ENCODE measurements at places on chromosomes 13 and 19. TPM values are rescaled to one million over a fixed set of nuclear protein-coding genes. Genes with fewer than 3 reads are reported as not detected.
A peak's percentile ranks its signal among the peaks of the same experiment; 100 is the strongest.

The MLLT1 gene
- 16.3 TPM for total RNA-seq

The PSG1 gene
- not detected for total RNA-seq

The GSX1 gene
- not detected for total RNA-seq

The OSCAR gene
- not detected for total RNA-seq

The GPR183 gene
- 3.6 TPM for total RNA-seq

The FAAP24 gene
- total RNA-seq: not detected

The CD22 gene
- 3.0 TPM for total RNA-seq

The MATK gene
- 0.78 TPM for total RNA-seq

The ACP7 gene
- not detected for total RNA-seq

The SSC5D gene
- 2.6 TPM for total RNA-seq

The SPRED3 gene
- 0.52 TPM for total RNA-seq

The ZNF98 gene
- total RNA-seq: 30.0 TPM

The SIGLECL1 gene
- total RNA-seq: not detected

- no peaks in the 10 kb centered on the region for H3K4me1 ChIP-seq
- DNase-seq: no peak
- H3K27me3 ChIP-seq: no peaks in the 10 kb centered on the region
These were observed 229.4 kb downstream of the ITGBL1 start for GRCh38 chr13:101681834-101682233.

GRCh38 chr19:29400917-29401711 lies 124.7 kb upstream of the VSTM2B start:
- no peak for DNase-seq
- H3K4me3 ChIP-seq: no peak overlapping the region
- no peaks in the 10 kb centered on the region for H3K36me3 ChIP-seq
- H3K27ac ChIP-seq: no peak overlapping the region
- no peaks in the 10 kb centered on the region for H3K4me1 ChIP-seq
- H3K27me3 ChIP-seq: no peaks in the 10 kb centered on the region

DNA sequence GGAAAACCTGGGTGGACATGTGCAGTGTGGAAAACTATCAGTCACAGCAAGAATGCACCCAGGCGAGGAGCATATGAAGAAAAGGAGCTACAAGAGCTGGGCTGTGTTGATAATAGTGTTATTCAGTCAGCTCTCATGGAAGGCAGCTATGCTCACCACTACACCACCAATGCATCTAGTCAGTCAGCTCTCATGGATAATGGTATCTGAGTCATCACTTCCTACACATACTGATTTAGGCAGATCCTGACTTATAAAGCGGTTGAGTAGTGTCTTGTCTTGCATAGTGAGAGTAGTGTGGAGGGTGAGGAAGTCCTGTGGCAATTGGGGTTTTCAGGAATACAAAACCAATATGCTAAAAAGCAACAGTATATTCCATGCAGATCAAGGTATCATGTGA lies 9.1 kb upstream of the ZNF160 start:
- H3K27ac ChIP-seq: no peak overlapping the region
- no peaks in the 10 kb centered on the region for H3K36me3 ChIP-seq
- no peaks in the 10 kb centered on the region for H3K4me1 ChIP-seq
- DNase-seq: no peak
- H3K27me3 ChIP-seq: no peaks in the 10 kb centered on the region

DNA sequence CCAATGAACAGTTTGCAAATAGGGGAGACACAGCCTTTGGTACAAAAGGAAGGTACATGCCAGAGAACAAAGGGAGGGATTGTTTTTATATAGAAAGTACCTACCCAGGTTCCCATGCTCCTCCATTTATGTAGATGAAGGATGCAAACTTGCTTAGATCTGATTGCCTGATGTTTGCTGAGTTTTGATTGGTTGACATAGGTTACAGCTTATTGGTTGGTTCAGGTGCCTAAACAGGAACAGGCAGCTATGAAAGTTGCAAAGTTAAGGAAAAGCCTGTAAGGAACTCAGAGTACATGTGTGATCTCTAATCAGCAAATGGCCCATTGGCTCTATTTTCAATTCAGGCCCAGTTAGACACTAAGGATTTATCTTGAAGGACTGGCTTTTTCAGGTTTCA lies 6.5 kb upstream of the NAA16 start:
- no peak overlapping the region for H3K27ac ChIP-seq
- no peaks in the 10 kb centered on the region for H3K36me3 ChIP-seq
- no peak overlapping the region for H3K4me3 ChIP-seq
- no peak for DNase-seq
- peaks cover 27% of the 10 kb centered on the region for H3K4me1 ChIP-seq
- H3K27me3 ChIP-seq: no peaks in the 10 kb centered on the region

- H3K4me3 ChIP-seq: peak within 1 kb of the TSS; percentile 43
- H3K36me3 ChIP-seq: no peaks in the 10 kb centered on the region
- peak; percentile 94 for DNase-seq
- H3K27me3 ChIP-seq: no peaks in the 10 kb centered on the region
- H3K27ac ChIP-seq: peak within 1 kb of the TSS; percentile 63
These were observed at the start of gene ZNF112 for GRCh38 chr19:44356383-44357111. Gene ZNF112, minus strand, starts transcription at chr19:44356680. Its CDS starts 16,141 bp downstream, at chr19:44340539.

DNA sequence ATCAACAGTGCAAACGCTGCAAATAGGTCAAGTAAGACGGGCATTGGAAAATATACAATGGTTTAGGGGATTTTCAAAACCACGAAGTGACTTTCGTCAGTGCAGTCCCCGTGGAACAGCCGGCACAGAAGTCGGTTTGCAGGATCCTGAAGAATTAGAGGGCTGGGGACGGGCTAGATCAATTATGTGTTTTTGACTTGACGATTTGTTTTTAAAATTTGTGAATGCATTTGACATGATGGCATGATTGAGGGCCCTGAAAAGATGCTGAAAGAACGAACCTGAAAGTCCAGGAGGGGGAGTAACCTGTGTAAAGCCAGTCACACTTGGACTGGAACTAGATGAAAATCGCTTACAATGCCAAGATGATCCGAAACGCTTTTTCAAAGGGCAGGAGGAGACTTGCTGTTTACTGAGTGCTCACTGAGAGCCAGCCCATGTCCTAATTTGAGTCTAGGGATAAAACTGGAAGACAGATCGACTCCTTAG lies 8.9 kb upstream of the DGKH start:
- H3K27ac ChIP-seq: peak overlapping the region; percentile 59
- no peaks in the 10 kb centered on the region for H3K36me3 ChIP-seq
- peak overlapping the region; percentile 74 for H3K4me3 ChIP-seq
- DNase-seq: no peak
- H3K27me3 ChIP-seq: no peaks in the 10 kb centered on the region
- H3K4me1 ChIP-seq: peaks cover 22% of the 10 kb centered on the region

DNA sequence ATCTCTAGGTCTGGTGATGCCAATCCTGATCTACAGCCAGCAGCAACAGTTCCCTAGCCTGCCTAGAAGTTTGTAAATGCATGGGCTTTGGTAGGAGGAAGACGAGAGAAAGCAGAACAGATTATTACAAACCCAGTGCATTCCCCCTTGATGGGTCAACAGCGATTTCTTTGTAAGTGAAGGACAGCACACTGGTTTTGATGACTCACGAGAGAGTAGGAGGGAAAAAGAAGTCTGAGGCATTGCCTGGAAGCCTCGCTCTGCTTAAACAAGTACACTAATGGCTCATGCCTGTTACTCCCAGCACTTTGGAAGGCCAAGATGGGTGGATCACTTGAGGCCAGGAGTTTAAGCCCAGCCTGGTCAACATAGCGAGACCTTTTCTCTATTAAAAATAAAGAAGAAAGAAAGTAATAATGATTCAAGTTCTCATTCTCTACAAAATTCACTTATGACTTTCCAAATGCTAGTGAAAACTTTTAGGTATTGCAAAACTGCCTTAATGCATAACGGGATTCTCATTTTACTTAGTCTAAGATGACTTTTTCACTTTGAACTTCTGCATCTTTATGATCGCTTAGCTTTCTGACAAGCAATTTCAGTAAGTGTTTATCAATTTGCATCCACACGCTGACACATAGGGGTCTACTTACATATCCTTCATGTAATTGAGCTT lies 47.7 kb upstream of the USPL1 start:
- H3K4me1 ChIP-seq: no peaks in the 10 kb centered on the region
- no peak overlapping the region for H3K27ac ChIP-seq
- H3K27me3 ChIP-seq: no peaks in the 10 kb centered on the region
- H3K36me3 ChIP-seq: no peaks in the 10 kb centered on the region
- DNase-seq: no peak

DNA sequence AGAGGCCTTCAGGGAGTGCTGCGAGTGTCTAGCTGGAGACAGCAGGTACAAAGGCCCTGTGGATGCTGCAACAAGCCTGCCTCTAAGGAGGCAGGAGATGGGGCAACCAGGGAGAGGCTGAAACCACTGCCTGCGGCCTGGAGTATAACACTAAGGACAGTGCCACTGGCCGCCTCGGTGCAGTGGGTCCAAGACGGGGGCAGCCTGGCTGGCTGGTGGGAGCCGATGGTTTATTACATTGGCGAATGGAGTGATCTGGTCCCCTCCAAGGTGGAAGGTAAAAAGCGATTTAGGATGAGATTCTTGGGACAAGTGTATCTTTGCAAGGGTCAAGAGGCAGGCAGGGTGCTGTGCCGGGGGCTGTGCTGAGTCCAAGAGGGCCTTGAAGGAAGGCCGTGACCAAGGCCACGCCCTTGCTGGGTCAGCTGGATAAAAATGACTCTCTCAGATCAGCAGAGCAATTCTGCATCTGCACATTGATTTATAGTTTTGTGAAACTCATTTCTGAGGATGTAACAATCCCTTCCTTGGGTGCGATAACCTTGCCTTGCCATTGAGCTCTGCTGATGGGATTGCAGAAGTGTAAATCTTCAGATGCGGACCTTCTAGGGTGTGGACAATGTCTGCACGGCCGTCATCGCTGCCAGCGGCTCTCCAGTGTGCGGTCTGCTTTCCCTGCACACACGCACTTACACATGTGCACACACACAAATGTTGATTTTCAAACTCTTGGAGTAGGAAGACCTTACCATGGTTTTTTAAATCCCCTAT lies 6.0 kb downstream of the TMEM255B start:
- no peak overlapping the region for H3K4me3 ChIP-seq
- H3K27ac ChIP-seq: no peak overlapping the region
- H3K4me1 ChIP-seq: peaks cover 1% of the 10 kb centered on the region
- H3K27me3 ChIP-seq: no peaks in the 10 kb centered on the region

DNA sequence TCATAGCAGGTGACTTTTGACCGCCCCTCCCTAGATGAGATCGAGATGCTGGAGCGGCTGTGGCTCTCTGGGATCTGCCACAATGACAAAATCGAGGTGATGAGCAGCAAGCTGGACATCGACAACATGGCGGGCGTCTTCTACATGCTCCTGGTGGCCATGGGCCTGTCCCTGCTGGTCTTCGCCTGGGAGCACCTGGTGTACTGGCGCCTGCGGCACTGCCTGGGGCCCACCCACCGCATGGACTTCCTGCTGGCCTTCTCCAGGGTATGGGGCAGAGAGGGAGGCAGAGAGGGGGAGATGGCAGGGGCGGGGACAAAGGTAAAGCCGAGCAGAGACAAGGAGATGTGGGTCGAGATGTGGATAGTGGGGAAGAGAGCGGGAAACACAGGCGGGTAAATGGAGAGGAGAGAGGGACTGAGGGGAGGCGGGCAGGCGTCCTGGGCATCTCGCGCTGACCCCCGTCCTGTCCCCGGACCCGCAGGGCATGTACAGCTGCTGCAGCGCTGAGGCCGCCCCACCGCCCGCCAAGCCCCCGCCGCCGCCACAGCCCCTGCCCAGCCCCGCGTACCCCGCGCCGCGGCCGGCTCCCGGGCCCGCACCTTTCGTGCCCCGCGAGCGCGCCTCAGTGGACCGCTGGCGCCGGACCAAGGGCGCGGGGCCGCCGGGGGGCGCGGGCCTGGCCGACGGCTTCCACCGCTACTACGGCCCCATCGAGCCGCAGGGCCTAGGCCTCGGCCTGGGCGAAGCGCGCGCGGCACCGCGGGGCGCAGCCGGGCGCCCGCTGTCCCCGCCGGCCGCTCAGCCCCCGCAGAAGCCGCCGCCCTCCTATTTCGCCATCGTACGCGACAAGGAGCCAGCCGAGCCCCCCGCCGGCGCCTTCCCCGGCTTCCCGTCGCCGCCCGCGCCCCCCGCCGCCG lies 3.4 kb upstream of the GRWD1 start:
- no peak for DNase-seq
- no peak overlapping the region for H3K27ac ChIP-seq
- H3K4me3 ChIP-seq: no peak overlapping the region
- H3K4me1 ChIP-seq: peaks cover 24% of the 10 kb centered on the region

DNA sequence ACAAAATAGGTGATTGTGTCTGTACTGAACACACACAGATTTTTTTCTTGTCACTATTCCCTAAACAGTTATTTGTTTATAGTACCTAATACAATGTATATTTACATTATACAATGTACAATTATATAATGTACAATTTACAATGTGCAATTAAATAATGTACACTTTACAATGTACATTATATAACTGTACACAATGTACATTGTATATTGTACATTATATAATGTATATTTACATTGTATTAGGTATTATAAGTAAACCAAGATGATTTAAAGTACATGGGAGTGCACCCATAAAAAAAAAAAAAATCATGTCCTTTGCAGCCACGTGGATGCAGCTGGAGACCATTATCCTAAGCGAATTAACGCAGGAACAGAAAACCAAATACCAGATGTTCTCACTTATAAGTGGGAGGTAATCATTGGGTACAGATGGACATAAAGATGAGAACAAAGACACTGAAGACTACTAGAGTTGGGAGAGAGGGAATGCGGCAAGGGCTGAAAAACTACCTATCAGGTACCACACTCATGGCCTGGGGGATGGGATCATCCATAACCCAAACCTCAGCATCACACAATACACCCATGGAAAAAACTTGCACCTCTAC lies 68.1 kb downstream of the ABCC4 start:
- H3K27me3 ChIP-seq: no peaks in the 10 kb centered on the region
- no peaks in the 10 kb centered on the region for H3K4me1 ChIP-seq
- H3K36me3 ChIP-seq: no peaks in the 10 kb centered on the region
- DNase-seq: no peak
- no peak overlapping the region for H3K27ac ChIP-seq

GRCh38 chr19:34351382-34351826 lies 13.6 kb upstream of the GPI start:
- H3K27ac ChIP-seq: no peak overlapping the region
- H3K4me1 ChIP-seq: no peaks in the 10 kb centered on the region
- no peak for DNase-seq
- H3K36me3 ChIP-seq: peaks cover 27% of the 10 kb centered on the region

GRCh38 chr13:46896341-46897137 lies at the start of gene HTR2A:
Gene HTR2A, minus strand, starts transcription at chr13:46897053. Its CDS starts 1,147 bp downstream, at chr13:46895906.
- H3K36me3 ChIP-seq: no peaks in the 10 kb centered on the region
- H3K4me1 ChIP-seq: peaks cover 20% of the 10 kb centered on the region
- H3K27me3 ChIP-seq: no peaks in the 10 kb centered on the region
- peak; percentile 11 for DNase-seq
- H3K4me3 ChIP-seq: no peak within 1 kb of the TSS

- H3K4me3 ChIP-seq: no peak overlapping the region
- H3K4me1 ChIP-seq: peaks cover 38% of the 10 kb centered on the region
- H3K36me3 ChIP-seq: no peaks in the 10 kb centered on the region
- no peaks in the 10 kb centered on the region for H3K27me3 ChIP-seq
- no peak for DNase-seq
- peak overlapping the region; percentile 61 for H3K27ac ChIP-seq
These were observed 4.2 kb upstream of the LRRC25 start for GRCh38 chr19:18401580-18402112.

- no peak for DNase-seq
- H3K36me3 ChIP-seq: no peaks in the 10 kb centered on the region
These were observed 198.2 kb upstream of the TMTC4 start for GRCh38 chr13:100872761-100873160.

GRCh38 chr13:77515785-77516184 lies 19.7 kb upstream of the SCEL start:
- H3K27me3 ChIP-seq: no peaks in the 10 kb centered on the region
- H3K4me3 ChIP-seq: no peak overlapping the region
- no peaks in the 10 kb centered on the region for H3K36me3 ChIP-seq
- no peak for DNase-seq
